ENCODE measurements at places on chromosomes 7 and 10. TPM values are rescaled to one million over a fixed set of nuclear protein-coding genes. Genes with fewer than 3 reads are reported as not detected.

DNA sequence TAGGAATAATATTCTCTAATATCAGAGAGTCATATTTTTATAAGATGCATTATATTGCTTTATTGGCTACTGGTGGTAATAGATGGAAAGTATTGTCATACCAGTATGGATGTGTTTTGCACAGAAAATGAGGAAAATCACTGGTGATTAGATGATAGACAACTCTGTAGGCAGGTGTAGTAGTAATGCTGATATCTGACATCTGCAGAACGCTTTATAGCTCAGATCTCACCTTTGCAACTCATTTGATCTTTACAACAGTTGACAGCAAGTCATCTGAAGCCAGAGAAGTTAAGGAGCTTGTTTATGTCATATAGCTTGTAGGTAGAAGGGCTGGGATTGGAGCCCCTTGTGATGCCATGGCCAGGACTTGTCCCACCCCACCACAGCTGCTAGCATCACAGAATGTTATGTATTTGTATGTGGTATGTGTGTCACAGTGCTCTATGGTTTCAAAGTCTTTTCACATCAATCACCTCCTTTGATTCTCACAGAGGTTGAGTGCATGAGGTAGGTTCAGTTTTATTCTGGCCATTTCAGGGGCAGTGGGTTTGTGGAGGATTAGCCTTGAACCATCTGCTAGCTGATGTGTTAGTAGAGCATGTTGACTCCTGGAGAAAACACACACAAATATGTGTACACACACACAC is 140.0 kb downstream of the SORCS3 start:
- no peak for DNase-seq

- no peak for DNase-seq
These were observed 161.0 kb downstream of the USP6NL start for GRCh38 chr10:11450427-11450826.

- no peak for DNase-seq
These were observed 5.6 kb upstream of the MUC3A start for GRCh38 chr7:100943693-100944092.

- no peak for DNase-seq
These were observed 9.5 kb downstream of the PHKG1 start for GRCh38 chr7:56083150-56083785.

- peak; percentile 17 for DNase-seq
These were observed 424.3 kb downstream of the KIF20B start for GRCh38 chr10:90125456-90126255.

DNA sequence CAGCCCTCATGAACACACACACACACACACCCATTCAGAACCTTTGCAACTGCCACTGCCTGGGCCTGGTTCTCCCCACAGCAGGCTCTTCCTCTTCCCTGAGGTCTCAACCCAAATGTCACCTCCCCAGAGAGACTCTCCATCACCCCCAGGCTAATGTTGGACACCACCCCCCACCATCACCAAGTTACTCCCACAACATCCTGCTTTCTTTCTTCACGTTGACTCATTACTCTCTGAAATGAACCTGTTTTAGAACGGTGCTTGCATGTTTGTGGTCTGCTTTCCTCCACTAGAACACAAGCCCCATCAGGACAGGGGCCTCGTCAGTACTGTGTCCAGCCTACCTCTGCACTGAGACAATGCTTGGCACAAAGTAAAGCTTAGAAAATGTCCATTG is 16.0 kb downstream of the AFAP1L2 start:
- DNase-seq: peak; percentile 79

- no peak for DNase-seq
These were observed 46.6 kb downstream of the VSTM4 start for GRCh38 chr10:49068672-49069217.

GRCh38 chr10:24826009-24826408 is 102.3 kb upstream of the ARHGAP21 start:
- DNase-seq: no peak

- DNase-seq: no peak
These were observed 222.5 kb upstream of the CACNA2D1 start for GRCh38 chr7:82665966-82666507.

- DNase-seq: no peak
These were observed 10.7 kb upstream of the SPAG6 start for GRCh38 chr10:22334414-22335172.

DNA sequence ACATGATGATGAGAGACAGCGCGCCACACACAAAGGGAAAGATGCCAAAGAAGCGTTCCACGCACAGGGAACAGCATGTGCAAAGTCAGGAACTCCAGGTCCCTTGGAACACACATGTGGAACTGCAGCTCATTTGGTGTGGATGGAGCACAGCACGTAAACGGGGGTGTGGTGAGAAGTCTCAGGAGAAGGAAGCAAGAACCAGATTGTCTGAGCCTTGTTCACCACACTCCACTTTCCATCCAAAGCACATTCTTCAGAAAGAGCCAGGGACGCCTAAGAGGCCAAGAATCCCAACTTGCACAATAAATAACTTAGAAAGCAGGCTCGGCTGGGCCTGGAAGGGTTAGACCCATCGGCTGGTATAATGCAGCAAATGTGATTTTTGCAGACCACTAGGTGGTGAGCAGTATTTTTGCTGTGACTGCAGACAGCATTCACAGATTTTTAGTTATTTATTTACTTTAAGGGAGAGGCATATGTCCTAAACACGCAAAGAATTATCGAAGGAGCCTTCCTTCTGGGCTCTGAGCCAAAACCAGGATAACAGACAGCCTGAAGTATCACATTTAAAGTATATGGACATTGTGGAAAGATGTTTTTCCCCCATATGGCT is 27.9 kb upstream of the ASCC1 start:
- DNase-seq: no peak

GRCh38 chr7:130974794-130975193 is 240.8 kb upstream of the KLF14 start:
- DNase-seq: no peak

DNA sequence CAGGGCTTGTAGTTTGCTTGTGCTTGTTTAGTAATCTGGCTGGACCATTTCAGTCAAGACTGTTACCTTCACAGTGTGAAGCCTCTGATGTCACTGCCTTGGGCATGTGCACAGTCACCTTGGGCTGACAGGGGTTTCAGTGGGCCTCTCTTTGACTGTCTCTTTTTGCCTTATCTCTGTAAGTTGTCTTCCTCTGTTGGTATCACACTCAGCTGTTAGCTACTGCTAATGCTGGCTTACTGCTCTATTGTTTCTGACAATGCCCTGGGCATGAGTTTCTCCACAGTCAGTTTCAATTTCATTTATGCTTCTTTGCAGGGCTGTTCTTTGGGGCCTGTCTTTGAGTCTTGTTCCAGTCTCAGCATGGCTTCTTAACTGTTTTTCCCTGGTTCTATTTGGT is 201.9 kb upstream of the SHH start:
- no peak for DNase-seq

- DNase-seq: no peak
These were observed 13.8 kb downstream of the PDSS1 start for GRCh38 chr10:26711324-26711723.

DNA sequence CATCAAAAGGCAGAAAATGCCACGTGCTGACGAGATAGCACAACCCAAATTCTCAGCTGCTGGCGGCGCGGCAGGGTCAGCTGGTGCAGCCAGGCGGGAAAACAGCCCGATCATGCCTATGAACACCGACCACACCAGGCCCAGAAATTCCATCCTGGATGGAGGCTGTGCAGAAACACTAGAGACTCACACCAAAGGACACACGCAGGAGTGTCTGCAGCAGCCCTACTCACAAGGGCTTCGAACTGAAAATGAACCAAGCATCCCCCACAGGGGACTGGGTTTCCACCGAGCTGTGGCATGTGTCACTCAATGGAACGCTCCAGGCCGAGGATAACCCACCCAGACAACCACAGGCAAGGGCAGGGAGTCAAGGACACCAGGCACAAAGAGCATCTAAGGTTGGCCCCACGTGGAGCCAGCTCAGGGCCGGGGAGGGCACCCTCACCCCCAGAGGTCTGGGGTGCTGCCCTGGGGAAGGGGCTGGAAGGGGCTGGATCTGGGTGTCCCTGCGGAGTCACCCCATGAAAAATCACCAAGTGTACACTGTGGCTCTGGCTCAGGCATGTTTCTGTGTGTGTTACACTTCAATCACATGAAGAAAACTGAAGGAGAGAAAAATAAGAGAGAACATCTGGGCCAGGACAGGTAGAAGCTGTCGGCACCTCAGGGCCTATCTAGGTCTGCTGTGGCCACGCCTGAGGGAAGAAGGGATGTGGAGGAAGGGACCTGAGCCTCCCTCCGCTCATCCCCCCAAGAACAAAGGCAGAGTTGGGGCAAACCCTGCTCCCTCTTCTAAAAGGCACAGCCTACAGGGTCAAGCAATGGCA is 33.0 kb downstream of the RASGEF1A start:
- no peak for DNase-seq

GRCh38 chr10:72889391-72889831 is 4.1 kb upstream of the OIT3 start:
- peak; percentile 99 for DNase-seq

DNA sequence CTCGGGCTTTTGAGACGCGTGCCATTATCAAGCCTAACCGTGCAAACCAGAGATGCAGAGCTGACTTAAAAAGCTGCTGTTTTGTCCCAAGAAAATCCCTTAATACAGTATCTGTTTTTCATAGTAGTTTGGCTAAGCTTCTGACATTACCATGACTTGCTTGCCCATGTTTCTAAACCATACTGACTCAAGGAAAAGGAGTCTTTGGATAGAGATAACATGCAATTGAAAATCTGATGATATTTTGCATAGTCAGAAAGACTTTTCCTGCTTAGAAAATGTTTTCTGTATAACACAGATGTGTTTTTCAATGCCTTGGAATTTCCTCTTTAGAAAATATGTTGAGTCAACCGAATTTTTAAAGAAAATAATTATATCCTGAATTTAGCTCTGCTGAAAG is 21.5 kb upstream of the AKR1E2 start:
- DNase-seq: no peak

DNA sequence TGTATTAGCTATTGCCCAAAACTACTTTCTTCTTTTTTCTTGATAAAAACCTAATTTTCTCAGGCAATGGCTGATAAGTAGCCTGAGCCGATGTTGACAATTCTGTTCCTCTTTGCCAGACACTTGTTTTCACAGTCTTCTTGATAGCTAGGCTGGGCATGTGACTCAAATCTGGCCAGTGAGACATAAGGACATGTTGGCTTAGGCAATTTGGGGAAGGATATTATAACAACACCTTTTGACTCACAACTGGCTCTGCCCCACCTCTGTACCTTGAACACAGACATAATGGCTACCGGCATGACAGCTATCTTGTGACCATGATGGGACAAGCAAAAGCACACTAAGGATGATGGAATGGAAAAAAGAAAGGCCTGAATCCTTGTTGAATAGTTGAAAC is 72.9 kb upstream of the GPR22 start:
- DNase-seq: peak; percentile 29

Gene HABP2
- total RNA-seq: not detected

Gene MRLN
- total RNA-seq: not detected

Gene EBF3
- 0.04 TPM for total RNA-seq

Gene TMEM196
- not detected for total RNA-seq

Gene ADAM22
- 0.21 TPM for total RNA-seq

Gene CCDC3
- total RNA-seq: 0.32 TPM

Gene CHN2
- total RNA-seq: 0.10 TPM

Gene GDF10
- total RNA-seq: not detected

Gene GJC3
- not detected for total RNA-seq

Gene CALCR
- not detected for total RNA-seq

Gene SPDYE11
- not detected for total RNA-seq

All from foreskin keratinocyte (primary cell).